ENCODE measurements at places on chromosomes 13 and 19.
A peak's percentile ranks its signal among the peaks of the same experiment; 100 is the strongest.

DNA sequence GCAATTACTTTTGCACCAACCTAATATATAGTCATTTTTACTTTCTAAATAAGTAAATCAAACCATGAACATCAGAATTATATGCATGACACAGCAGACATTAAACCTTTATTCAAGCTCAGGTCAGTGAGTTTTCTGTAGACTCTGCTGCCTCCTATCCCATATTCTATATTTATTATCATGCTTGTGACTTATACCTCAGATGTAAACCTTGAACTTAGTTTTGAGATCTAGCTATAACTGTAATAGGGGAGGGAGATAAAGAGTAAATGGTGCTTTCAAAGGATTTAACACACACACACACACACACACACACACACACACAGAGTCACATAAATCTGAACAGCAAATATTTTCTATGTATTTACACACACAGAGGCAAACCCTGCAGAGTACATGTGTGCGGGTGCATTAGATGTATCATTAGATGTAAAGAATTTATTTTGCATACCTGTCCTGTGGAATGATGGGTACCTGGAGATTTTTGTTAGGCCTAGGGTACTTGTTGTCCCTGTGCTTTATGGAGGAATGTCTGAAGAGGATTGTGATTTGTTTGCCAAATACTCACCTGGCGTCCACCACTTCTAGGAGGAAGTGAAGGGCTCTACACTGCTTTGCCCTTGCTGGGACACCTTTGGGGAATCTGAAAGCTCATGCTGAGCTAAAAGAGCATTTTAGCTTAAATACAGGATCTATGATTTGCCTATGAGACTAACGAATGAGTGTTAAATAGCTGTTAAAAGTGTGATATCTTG is 521.9 kb downstream of the KLF5 start:
- DNase-seq: no peak

DNA sequence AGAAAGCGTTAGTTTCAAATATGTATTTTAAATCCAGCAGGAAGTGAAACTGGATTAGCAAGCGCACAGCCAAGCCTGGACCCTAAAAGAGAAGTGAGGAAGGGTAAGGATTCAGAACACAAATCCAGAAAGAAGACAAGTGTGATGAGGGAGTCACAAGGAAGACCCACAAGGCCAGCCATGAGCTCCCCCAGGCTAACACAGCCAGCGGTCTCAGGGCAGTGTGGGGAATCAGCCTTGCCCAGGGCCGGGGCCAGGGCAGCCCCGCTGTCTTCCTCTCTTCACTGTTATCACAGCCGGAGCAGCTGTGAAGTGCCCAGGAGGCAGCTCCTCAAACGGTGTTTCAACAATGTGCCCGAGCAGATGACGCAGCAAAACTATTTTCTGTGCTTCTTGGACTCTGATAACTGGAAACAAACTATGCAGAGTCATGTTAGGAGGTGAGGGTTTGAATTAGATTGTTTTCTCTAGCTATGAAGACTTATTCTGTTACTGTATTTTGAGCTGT is 12.2 kb upstream of the CDC16 start:
- DNase-seq: no peak

GRCh38 chr13:30570691-30571090 is 47.0 kb upstream of the USPL1 start:
- no peak for DNase-seq

GRCh38 chr19:54256250-54257115 is 590 bp downstream of the LILRB5 start:
- DNase-seq: no peak

GRCh38 chr13:82740442-82740841 is 1141.8 kb downstream of the SLITRK1 start:
- no peak for DNase-seq

DNA sequence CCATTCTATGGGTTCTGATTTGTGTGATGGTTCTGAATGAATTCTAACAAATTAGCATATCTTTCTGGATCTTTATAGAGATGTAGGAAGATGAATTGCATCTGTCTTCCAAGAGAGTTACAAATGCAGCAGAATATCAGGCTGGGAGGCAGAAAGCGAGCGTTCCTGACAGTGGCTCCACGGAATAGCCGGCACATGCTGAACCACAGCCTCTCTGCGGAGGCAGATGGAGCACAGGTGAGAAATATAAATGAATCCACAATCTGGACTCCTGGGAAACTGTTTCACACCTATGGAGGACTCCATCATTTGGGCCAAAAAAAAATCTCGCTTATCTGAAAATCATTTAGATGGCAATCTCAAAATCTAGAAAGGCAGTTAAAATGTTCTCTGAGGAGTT is 34.5 kb upstream of the WASF3 start:
- no peak for DNase-seq

DNA sequence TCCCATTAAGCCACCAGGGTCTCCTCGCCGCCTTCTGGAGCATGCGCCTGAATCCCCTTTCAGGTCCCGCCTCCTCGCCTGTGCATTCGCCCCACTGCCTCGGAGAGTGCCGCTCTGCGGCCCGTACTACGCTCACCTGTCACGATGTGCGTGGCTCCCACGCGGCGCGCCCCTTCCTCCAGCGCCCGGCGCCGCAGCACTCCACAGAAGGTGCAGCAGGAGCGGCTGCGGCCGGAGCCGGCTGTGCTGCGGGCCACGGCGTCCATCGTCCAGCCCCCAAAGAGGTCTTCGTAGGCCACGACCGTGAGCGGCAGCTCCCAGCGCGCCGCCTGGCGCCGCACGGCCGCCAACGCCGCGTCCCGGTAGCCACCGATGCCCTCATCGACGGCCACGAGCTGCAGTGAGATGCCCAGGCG is 4.3 kb downstream of the CTU1 start:
- no peak for DNase-seq

- DNase-seq: no peak
Measured at GRCh38 chr13:98393873-98394272, 183.0 kb downstream of the STK24 start.

DNA sequence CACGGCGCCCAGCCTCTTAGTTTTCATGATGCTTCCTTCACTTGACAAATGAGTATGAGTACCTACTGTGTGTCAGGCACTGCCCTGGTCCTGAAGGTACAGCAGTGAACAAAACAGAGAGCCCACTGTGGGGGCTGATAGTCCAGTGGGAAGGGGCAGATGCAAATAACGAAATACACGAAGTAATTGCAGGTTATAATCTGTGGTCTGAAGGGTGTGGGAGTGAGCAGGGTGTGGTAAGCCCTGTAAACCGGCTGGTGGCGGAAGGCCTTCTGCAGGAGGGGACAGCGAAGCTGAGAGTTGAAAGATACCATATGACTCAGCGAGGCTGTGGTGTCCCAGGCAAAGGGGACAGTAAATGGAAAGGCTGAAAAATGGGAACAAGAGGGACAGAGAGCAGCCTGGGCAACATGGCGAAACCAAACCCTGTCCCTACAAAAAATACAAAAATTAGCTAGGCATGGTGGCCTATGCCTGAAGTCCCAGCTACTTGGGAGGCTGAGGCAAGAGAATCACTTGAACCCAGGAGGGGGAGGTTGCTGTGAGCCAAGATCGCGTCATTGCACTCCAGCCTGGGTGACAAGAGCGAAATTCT is 60.5 kb downstream of the MAP4K1 start:
- peak; percentile 20 for DNase-seq

DNA sequence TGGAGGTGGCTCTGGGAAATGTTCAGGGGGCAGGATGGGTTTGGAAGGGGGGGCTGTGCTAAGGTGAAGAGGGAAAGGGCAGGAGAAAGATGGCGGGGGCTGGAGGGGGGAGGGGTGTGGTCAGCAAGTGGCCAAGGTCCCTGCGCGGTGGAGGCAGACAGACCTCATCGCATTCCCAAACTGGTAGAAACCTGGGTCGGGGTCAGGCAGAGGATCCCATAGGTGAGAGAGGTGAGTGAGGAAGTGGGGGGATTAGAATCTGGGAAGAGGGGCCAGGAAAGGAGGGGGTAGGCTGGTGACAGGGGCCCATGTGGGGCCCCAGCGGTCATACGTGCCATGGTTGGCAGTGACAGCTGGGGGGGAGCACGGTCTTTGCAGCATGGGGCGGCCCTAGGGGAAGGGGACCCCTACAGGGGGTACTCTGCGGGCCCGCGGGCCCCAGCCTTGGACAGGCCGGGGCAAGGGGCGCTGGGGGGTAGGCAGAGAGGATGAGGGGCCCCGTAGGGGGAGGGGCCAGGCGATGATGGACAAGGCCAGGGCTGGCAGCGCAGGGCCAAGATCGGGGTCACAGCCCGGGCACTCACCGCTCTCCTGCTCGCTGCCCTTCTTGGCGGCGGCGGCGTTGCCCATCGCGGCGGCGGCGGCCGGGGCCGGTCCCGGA is 514 bp downstream of the PRKACA start:
- peak; percentile 9 for DNase-seq

DNA sequence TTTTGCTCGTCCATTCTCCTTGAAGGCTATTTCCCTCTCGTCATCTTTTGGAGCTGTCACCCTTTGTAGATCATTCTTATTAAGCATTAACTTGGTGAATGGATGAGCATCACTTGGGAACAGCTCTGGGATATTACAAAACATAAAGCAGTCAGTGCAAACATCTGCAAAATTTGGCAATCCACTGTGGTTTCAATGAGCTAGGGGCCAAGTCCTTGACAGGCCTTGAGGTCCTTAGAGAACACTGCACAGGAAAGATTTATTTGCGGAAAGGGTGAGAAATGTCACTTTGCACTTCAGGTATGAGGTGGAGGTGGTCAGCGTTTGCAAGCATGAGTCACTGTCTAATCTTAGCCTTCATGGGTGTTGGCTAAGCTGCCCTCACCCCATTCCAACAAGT is 239.7 kb upstream of the MAB21L1 start:
- DNase-seq: no peak

GRCh38 chr13:44874886-44875630 is 114.2 kb downstream of the NUFIP1 start:
- DNase-seq: no peak

DNA sequence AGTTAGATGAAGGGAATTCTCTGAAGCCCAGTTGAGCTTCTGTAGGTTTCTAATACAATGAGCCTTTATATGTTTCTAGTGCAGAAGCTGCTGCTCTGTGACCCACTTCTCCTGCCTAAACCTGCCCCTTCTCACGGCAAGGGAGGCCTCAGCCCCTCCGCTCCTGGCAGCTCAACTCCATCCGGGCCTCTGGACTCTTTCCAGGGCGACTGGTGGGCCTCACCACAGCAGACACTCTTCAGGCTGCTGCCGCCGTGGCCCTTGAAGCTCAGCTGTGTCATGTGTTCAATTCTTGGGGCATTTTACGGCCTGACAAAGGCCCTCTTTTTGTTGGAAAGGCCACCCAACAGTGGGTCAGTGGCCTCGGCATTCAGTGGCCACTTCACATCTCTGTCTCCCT is 10.0 kb upstream of the C19orf33 start:
- no peak for DNase-seq

DNA sequence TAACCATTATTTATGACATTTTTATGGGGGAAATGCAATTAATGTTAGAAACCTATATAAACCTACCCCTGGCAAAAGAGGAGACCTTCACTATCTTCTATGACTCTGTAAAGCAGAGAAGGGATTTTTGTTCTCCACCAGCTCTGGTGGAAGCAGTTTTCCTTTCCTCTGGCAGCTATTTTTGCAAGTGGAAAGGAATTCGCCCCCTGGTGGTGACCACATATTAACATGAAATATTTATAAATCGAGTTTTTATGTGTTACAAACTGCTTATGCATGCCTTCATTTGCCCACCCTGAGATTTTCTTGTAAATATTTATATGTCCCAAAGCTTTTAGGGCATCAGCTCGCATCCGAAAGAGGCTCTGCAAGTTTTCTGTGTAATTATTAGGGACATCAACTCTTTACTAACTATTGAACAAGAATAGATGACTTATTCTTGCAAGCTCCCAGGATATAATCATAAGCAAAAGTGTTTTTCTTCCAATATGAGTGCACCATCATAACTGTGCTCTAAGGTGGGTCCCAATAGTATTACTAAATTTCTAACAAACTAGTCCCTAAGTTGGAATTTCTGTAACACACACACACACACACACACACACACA is 62.4 kb downstream of the SERTM1 start:
- DNase-seq: no peak

DNA sequence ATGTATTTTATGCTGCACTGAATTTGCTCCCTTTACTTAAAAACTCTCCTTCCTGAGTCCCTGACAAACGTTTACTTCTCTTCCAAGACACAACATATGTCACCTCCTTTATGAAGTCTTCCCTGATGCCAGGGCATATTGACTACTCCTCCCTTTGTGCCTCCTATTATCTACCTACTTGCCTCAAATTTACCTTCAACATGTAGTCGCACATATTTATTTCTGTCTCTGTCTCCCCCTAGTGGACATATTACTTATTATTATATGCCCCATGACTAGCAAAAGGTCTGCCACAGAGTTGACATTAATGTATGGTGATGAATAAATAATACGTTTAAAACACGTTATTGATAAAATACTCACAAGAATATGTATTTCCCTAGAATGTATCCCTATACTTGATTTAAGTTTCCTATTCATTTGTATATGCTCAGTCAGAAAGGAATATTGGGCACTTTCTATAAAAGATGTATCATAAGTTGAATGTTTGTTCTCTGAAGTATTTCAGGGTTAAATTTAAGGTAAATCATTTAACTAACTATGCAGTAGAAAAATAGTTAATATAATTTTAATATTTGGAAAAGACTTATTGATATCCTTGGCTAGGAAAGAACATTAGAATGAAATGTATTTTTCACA is 250.3 kb upstream of the ATXN8OS start:
- no peak for DNase-seq

- DNase-seq: no peak
Measured at GRCh38 chr13:24083141-24083540, 77.4 kb upstream of the SPATA13 start.

DNA sequence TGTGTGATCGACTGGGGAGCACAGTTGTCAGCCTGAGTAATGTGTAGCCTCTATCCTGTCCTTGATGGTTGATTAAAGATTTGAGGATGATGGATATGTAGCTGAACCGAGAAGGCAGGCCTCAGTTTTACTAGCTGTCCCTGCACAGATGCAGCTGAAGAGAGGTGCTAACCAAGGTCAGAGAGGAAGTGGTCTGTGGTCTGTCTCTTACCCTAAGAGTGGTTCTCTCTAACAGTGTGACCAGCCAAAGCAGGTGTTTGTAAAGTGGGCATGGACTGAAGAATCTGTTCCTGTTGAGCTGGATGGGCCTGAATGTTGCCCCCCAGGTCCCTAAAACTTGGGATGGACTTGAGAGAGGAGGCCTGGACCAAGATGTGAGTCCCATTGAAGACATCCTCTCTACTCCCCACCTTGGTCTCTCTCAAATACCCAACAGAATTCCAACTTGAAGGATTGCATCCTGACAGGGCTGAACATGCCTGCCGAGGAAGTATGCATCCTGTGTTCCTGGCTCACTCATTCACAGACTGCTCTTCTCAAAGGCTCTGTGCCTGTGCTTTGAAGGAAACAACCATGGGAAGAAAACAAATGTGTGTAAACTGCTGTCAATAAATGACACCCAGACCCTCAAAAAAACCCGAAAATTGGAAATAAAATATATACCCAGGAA is 223.8 kb downstream of the MAB21L1 start:
- no peak for DNase-seq

- no peak for DNase-seq
Measured at GRCh38 chr19:2047449-2048103, 3.5 kb downstream of the MKNK2 start.
